NCI-H1436 (cell line): ENCODE measurements at places on chromosomes 5 and 9.
A peak's percentile ranks its signal among the peaks of the same experiment; 100 is the strongest.

DNA sequence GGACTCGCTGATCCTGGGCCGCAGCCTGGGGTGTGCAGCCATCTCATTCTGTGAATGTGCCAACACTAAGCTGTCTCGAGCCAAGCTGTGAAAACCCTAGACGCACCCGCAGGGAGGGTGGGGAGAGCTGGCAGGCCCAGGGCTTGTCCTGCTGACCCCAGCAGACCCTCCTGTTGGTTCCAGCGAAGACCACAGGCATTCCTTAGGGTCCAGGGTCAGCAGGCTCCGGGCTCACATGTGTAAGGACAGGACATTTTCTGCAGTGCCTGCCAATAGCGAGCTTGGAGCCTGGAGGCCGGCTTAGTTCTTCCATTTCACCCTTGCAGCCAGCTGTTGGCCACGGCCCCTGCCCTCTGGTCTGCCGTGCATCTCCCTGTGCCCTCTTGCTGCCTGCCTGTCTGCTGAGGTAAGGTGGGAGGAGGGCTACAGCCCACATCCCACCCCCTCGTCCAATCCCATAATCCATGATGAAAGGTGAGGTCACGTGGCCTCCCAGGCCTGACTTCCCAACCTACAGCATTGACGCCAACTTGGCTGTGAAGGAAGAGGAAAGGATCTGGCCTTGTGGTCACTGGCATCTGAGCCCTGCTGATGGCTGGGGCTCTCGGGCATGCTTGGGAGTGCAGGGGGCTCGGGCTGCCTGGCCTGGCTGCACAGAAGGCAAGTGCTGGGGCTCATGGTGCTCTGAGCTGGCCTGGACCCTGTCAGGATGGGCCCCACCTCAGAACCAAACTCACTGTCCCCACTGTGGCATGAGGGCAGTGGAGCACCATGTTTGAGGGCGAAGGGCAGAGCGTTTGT, 19.9 kb downstream of the PTGES2 start:
- DNase-seq = no peak

DNA sequence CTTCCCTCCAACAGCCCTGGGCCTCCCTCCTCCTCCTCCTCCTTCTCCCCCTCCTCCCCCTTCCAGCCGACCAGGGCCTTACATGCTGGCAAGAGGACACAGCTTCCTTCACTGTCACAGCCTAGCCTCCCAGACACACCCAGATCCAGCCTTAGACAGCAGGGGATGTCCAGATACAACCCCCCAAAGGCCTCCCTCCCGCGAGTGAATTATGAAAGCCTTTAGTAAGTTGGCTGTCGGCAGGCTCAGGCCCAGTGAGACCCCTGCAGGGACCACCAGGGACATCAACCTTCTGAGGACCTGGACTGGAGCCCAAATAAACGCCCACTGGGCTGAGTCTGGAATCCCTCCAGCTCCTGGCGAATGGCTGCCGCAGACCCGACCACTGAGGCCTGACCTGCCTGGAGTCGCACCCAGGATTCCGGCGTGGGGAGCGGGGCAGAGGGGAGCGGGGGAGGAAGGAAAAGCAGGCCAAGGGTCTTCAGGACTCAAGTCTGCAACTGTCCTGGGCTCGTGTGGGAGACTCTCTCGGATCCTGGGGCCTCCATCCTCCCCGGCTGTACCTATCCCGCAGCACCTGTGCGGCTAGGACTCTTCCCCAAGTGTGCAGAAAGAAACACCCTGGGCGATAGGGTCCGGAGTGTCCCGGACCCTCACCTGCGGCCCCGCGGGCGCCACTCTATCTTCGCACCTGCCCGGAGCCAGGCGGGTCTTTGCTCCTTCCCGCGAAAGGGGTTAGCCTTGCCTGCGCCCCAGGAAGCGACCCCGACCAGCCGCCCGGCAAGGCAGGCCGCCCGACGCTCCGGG, 705 bp downstream of the SEPTIN8 start:
- no peak for DNase-seq

DNA sequence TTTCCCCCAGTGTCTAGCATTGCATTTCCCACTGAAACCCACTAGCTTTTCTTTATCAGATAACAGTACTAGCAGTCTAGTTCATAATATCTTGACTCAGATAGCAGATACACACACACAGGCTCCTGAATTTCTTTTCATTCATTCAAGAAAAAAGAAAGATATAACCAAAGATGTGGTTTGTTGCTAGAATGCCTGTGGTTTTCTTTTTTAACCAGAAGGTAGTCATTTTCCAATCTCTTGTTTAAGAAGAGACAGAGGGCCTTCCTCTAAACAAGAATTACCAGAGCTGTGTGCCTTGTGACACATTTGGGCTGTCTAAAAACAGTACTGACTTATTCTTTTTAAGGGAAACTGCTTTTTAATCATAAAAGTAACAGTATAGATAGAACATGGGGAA, 167.3 kb downstream of the PJA2 start:
- DNase-seq = no peak

DNA sequence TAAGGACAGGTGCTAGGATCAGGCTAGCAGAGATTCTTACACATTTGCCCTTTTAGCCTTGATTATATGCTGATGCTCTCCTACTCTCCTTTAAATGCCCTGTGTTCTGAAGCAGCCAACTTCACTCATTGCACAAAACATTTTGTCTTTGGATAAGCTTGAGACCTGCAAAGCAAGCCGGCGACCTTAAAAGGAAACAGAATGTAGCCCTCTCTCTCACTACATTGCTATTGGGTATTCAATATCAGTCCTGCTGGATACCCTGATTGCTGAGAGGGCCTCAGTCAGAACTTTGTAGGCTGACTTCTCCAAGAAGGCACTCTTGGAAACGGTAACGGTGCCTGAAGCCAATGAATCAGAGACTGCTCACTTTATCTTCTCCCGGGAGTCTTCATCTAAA, 528.9 kb downstream of the DTWD2 start:
- DNase-seq = no peak

- no peak for DNase-seq
Observed at GRCh38 chr9:98491828-98492227, 216.9 kb downstream of the GABBR2 start.

DNA sequence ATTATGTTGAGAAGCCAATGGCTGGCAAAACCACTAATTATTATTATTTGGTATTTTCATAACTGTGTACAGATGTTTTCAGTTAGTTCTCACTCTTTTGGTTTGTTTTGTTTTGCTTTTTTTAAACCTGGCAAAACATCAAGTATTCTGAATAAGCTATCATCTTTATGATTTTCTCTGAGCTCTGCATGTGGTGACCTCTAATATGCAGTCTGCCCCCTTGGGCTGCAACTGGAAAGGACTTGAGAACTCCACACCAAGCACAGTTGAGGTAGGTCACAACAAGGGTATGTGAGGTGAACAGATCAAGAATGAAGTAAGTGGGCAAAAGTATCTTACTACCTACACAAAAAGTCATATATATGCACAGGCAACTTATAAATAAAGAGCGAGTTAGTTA, 202.2 kb downstream of the NFIB start:
- DNase-seq = no peak

- no peak for DNase-seq
Observed at GRCh38 chr5:71884926-71885325, 165.9 kb downstream of the CARTPT start.

DNA sequence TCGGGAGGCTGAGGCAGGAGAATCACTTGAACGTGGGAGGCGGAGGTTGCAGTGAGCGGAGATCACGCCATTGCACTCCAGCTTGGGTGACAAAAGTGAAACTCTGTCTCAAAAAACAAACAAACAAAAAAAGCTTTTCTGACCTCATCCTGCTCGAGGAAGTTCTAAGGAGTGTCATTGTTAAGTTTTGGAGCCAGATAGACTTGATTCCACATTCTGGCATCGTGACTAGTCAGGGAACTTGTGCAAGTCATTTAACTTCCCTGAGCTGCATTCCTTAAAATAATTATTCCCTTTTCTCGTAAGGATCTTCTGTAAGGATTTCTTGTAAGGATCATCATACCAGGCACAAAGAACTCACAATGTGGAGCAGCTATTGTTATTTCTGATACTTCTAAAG, 26.2 kb downstream of the SNX24 start:
- no peak for DNase-seq

DNA sequence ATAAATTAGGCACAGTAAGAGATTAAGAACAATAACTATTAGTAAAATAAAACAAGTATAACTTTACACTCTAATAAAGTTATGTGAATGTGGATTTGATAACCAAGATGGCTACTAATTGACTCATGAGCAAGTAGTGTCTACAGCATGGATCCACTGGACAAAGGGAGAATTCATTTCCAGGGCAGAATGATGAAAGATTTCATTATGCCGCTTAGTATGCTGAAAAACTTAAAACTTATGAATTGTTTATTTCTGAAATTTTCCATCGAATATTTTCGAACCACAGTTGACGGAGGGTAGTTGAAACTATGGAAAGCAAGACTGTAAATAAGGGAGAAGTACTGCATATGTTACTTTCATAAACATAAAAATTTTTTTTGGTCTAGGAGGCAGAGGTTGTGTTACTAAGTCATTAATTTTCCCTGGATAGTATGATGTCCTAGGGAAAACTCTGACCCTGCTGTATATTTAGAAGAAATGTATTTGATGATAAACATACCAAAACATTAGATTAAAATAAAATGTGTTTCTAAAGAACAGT, 24.9 kb upstream of the TARS1 start:
- no peak for DNase-seq

DNA sequence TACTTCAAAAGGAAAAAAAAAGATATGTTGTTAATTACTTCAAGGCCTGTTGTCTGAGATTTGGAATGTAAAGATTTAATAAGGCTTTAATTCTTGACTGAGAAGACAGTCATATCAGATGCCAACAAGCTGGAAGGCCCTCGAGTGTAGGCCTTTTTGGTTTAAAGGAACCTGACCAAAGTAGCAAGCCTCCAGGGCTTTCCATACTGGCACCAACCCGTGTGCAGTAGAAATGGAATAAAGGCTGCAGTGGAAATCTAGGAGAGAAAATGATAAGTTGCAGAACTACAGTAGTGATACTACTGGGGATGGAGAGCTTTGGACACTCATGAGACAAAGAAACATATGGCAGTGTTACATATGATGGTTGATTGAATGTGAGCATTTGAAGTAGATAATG, 358.0 kb downstream of the TAF11L14 start:
- DNase-seq = no peak

- peak; percentile 1 for DNase-seq
Observed at GRCh38 chr5:113510836-113511451, 2.5 kb upstream of the YTHDC2 start.

- DNase-seq = no peak
Observed at GRCh38 chr5:172497591-172498255, 43.4 kb upstream of the SH3PXD2B start.

DNA sequence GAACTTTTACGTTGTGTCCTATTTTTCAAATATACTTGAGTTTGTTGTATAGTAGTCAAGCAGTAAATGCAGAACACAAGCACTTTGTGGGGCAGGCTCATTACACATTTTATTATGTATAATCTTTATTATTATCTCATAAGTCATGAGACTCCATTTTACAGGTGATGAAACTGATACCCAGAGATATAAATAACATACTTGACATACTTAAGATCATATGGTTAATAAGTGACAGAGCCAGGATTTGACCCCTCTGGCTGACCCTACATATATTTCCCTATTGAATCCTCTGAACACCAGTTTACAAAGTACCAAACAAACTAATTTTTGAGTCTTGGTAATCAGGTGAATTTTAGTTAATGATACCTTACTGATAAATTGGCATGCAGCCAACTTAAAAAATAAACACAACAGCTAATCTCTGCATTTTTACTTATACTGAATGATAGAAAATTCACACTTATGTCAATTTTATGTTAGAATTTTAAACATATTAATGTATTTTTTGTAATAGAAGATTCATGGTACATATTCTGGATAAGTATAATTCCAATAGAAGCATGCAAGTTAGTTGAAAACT, 305.0 kb upstream of the MEF2C start:
- DNase-seq = no peak

GRCh38 chr9:134055981-134056461, 11.8 kb downstream of the BRD3 start:
- DNase-seq = no peak

DNA sequence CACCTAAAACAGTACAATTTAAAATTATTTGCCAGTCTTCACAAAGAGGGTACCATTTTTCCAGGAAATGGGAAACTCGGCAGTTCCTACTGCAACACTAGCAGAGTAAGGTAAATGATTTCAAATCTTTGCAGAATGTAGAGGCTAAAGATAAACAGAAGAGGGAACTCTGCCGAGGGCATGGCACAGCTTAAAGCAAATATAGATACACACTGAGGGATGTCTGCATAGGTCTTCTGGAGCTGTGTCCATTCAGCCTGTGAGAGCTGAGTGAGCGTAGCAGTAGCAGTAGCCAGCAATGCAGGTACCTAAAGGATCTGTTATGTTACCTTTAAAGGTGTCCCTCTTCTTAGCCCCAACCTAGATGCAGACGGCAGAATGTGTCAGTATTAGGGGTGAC, 17.5 kb downstream of the CDKL3 start:
- no peak for DNase-seq

GRCh38 chr5:160460377-160461049, 38.9 kb downstream of the PTTG1 start:
- DNase-seq = no peak

- DNase-seq = no peak
Observed at GRCh38 chr5:167242701-167243100, 1048.7 kb upstream of the WWC1 start.

DNA sequence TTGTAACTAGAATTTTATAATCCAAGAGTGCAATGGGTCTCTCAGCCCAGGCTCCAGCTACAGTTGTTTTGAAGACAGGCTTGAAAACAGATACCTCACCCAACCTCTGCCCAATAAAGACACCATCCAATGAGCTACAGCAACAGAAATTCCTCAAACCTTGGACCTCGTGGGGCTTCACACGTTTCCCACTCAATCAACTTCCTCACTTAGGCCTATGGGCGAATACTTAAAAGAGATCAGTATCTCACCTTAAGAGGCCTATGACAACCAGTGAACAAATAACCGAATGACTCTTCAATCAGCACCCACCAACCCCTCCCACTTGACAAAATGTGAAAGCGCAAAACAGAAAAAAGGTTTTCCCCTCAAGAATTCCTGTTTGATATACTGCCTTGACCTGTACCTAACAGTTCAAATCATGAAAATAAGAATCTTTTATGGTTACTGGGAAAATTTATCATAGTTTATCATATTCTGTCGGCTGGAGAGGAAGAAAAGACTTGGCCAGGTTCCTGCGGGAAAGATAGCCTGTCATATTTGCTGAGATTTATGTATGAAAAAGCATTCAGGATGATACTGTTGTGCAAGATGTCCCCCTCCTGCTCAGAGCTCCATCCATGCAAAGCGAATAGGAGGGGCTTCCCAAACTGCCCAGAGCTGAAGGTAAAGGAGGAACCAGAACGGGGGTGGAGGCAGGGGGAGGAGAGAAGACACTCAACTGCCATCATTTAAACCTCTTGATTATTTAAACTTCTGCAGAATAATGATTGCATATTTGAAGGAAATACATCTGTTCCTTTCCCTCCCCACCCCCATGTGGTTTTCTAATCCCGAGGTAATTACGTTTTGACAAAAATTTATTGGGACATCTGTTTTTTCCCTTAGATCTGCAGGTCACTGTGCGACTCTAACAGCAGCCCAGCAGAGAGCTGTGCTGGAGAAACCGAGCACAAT, 256.3 kb downstream of the NFIB start:
- no peak for DNase-seq

GRCh38 chr9:82154573-82154972, 166.0 kb downstream of the SPATA31D1 start:
- DNase-seq = no peak
